Bronchial smooth muscle cell (primary cell): ENCODE measurements at places on chromosomes 6 and 20. TPM values are rescaled to one million over a fixed set of nuclear protein-coding genes. Genes with fewer than 3 reads are reported as not detected.

The EEF1E1 gene
- total RNA-seq = 22.1 and 22.9 TPM in 2 replicates

The SLPI gene
- 1.1 and 2.8 TPM in 2 replicates for total RNA-seq

The PACSIN1 gene
- total RNA-seq = not detected in 2 replicates

The RRAGD gene
- 0.09 and 0.32 TPM in 2 replicates for total RNA-seq

The TRAM2 gene
- total RNA-seq = 39.2 and 45.3 TPM in 2 replicates

The ZNF341 gene
- total RNA-seq = 0.94 and 0.95 TPM in 2 replicates

The SLC2A10 gene
- 40.6 and 42.4 TPM in 2 replicates for total RNA-seq

The TP53TG5 gene
- total RNA-seq = 0.09 TPM in 1 of 2 replicates, not detected in the other

The THBS2 gene
- 172 and 213 TPM in 2 replicates for total RNA-seq

The IRF4 gene
- total RNA-seq = 0.63 and 3.3 TPM in 2 replicates

The APOM gene
- total RNA-seq = 1.6 and 1.8 TPM in 2 replicates

The ETV7 gene
- 0.47 and 1.1 TPM in 2 replicates for total RNA-seq

The ULBP1 gene
- 0.32 TPM in 1 of 2 replicates, not detected in the other for total RNA-seq

The CAPN11 gene
- under 0.01 TPM in 1 of 2 replicates, not detected in the other for total RNA-seq

The ARMH2 gene
- total RNA-seq = not detected in 2 replicates

The FABP7 gene
- total RNA-seq = not detected in 2 replicates

The BMP2 gene
- total RNA-seq = 0.86 and 2.2 TPM in 2 replicates

The ZC2HC1B gene
- total RNA-seq = not detected in 2 replicates

The UBE2C gene
- total RNA-seq = 1.9 and 3.9 TPM in 2 replicates

The MAS1 gene
- total RNA-seq = not detected in 2 replicates

The DYNLT2 gene
- total RNA-seq = 0.26 and 0.63 TPM in 2 replicates

The GGTLC1 gene
- total RNA-seq = not detected in 2 replicates

The MRPS18B gene
- total RNA-seq = 39.6 and 48.1 TPM in 2 replicates

The AKAP12 gene
- 113 and 143 TPM in 2 replicates for total RNA-seq

The KCNK17 gene
- not detected in 2 replicates for total RNA-seq

The MYLK4 gene
- 0.32 and 0.52 TPM in 2 replicates for total RNA-seq
